ENCODE measurements at places on chromosomes 7 and 10.
A peak's percentile ranks its signal among the peaks of the same experiment; 100 is the strongest.

- peak; percentile 48 for DNase-seq
Measured at GRCh38 chr10:102645388-102645740, 1.1 kb downstream of the TRIM8 start.

DNA sequence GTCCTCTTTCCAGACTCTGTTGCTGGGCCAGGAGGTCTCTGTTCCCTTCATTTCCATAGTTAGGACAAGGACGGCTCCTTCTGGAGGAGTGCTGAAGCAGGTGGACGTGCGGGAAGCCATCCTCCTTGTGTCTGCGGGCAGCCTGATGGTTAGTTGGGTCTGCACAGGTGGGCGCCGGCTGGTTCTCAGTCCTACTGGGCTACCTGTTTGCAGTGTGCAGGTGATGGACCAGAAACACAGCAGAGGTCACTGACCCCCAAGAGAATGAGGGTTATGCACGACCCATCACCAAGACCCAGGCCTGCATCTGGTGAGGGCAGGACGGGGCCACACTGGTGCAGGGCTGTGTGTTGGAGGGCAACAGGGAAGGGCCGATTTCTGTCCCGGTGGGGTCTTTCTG is 7.8 kb downstream of the RARRES2 start:
- DNase-seq = no peak

GRCh38 chr7:68218461-68218860 is 1221.8 kb downstream of the TYW1 start:
- DNase-seq = no peak

GRCh38 chr7:17849504-17849903 is 90.8 kb downstream of the SNX13 start:
- DNase-seq = no peak

DNA sequence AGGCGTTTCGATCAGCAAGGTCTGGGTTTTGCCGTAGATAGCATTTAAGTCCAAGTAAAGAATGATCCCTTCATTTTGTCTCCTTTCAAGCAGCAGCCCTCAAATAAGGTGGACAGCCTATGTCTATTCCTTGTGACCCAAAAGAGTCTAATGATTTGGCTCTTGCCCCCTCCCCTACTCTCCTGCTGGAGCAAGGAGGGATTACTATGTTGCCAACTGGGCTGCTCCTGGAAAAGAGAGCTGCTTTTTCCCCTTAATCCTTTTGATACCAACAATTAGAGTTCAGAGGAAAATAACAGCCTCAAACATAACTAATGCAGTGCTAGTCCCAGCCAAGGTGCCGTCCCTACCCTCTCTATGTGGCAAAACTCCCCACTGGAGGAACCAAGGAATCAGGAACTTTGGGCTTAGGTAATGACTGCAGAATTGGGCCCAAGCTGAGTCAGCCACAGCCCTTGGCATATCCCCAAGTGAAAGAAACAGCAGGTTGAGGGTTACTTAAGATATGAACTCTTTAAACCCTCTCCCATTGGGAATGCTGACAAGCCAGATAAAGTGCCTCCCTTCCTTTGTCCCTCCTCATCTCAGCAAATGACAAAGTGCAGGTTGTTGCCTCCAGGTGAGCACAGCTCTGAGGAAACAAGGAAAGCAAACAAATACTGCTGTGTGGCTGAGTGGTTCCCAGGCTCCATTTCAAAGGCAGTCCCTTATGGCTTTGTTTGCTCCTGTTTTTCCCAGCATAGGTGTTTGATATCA is 643.7 kb downstream of the INHBA start:
- no peak for DNase-seq

- DNase-seq = no peak
Measured at GRCh38 chr10:117442521-117442920, 67.3 kb upstream of the PDZD8 start.

- DNase-seq = no peak
Measured at GRCh38 chr7:20030915-20031362, 186.2 kb downstream of the MACC1 start.

DNA sequence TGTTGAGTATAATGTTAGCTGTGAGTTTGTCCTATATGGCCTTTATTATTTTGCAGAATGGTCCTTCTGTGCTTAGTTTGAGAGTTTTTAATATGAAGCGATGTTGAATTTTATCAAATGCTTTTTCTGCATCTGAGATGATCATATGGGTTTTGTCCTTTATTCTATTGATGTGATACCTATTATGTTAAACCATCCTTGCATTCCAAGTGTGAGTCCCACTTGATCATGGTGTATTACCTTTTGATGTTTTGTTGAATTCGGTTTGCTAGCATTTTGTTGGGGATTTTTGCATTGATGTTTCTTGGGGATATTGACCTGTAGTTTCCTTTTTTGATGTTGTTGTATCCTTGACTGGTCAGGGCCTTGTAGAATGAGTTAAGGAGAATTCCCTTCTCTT is 166.4 kb downstream of the MLLT10 start:
- no peak for DNase-seq

- DNase-seq = no peak
Measured at GRCh38 chr10:14009371-14010100, 321.2 kb downstream of the FRMD4A start.

- no peak for DNase-seq
Measured at GRCh38 chr7:30869794-30870611, 41.6 kb upstream of the AQP1 start.

DNA sequence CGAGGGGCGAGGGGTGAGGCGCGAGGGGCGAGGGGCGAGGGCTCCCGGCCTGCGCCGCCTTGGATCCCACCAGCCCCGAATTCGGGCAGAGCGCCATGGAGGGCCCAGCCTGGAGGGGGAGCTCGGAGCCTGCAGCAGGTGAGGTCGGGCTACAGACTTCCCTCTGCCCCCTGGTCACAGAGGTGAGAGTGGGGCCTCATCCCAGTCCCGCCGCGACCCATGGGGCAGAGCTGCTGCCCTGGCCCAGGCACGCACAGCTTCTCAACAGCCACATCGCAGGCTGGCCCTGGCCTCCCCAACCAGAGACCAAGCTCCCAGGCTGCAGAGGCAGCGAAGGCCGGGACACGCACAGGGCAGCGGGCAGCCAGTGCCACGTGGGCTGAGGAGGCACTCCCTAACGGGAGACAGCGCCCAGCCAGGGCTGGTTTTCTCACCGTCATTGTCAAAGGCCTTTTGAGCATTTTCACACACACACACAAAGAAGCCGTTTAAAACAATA is 191.8 kb downstream of the PTPRN2 start:
- DNase-seq = no peak

- no peak for DNase-seq
Measured at GRCh38 chr10:1860351-1860750, 123.0 kb upstream of the ADARB2 start.

GRCh38 chr10:102782673-102783551 is 39.2 kb downstream of the WBP1L start:
- DNase-seq = no peak

DNA sequence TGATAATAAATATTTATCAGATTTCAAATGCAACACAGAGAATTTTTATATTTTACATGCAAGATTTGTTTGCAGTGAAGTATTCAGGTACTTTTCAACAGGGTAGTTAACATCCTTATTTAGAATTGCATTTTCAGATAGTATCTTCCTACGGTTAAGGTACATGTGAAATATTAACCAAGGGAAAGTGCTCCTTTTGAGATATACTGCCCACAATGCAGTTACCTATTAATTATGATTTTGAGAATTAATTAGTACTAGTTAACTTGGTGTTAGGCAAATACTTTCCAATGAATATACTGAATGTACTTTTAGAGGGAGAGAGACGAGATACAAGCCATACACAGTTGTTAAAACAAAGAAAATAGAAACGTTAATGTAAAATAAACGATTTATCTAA is 206.2 kb upstream of the YAE1 start:
- no peak for DNase-seq

GRCh38 chr7:23418046-23418445 is 52.2 kb downstream of the IGF2BP3 start:
- no peak for DNase-seq

DNA sequence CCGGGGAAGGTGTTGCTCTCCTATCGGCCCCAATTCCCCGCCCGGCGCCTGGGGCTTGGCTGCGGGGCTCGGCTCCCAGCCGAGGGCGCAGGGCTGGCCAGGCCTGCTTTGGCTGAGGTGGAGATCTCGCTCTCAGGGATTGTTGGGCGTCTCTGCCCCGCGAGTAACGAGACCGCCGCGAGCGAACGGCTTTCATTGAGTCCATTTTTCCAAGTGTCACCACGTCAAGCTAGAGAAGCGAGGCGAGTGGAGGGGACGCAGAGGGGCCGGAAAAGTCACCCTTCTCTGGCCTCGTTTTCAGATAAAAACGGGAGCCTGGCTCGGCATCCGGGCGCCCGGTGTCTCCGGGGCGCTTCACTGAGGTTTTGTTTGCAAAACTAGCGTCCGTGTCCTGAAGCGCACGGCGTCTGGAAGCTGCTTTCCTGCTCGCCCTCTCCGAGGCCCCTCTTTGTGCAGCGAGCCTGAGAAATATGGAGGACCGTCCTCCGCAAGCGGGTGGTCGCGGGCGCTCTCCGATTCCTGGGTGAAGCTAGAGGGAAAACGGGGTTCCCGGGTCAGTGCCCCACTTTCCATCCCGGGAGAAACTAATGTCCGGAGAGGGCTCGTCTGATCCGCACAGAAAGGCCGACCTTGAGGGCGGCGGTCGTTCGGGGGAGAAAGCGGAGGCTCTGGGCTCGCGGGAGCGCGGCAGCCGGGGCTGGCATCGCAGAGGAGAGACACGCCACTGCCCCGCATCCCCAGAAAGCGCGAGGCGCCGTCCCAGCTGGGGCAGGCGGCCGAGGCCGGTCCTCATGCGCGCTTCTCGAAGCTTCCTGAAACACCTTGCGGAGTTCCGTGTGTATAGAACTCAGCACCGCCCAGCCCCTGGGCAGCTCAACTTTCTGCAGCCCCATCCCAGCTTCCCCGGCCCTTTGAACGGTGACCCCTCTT is 3.5 kb upstream of the EN2 start:
- no peak for DNase-seq

DNA sequence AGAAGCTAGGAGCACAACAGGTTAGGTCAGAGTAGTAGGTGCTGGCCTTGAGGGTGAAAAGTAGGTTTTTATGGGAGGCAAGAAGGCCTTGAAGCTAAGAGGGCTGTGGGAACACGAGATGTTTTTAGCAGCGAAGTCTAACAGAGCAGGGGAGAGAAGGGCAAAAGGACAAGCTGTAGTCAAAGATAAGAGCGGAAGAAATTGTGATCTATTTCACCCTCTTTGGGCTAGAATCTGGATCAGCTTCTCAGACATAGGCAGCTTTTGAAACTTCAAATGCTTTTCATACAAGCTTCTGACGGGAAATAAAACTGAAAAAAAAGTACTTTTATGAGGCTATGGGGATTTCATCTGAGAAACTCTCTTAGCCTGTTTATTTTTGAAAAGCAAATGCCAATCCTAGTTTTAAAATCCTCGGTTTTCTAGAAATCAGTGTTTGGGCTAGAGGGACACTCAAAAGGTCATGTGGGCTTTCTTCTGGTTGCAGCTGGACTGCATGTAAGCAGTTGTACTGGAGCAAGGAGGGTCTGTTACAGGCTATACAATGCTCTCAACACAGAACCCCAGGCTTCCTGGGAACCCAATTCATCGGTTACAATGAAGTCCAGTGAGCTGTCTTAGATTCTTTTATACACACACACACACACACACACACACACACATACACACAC is 83.6 kb downstream of the RNF216 start:
- DNase-seq = no peak

- no peak for DNase-seq
Measured at GRCh38 chr7:38424750-38425463, 151.5 kb upstream of the TARP start.

DNA sequence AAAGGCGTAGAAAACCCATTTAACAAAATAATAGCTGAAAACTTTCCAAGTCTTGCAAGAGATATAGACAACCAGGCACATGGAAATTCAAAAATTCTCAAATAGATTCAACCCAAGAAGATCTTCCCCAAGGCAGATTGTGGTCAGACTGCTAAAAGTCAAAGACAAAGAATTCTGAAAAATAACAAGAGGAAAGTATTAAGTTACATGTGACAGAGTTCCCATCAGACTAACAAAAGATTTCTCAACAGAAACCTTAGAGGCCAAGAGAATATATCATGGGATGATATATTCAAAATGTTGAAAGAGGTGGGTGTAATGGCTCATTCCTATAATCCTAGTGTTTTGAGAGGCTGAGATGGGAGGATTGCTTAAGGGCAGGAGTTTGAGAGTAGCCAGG is 59.8 kb downstream of the TMEM178B start:
- no peak for DNase-seq

- no peak for DNase-seq
Measured at GRCh38 chr7:126790763-126791162, 462.0 kb downstream of the GRM8 start.

GRCh38 chr10:46297406-46298204 is 10.8 kb downstream of the ANTXRL start:
- no peak for DNase-seq

DNA sequence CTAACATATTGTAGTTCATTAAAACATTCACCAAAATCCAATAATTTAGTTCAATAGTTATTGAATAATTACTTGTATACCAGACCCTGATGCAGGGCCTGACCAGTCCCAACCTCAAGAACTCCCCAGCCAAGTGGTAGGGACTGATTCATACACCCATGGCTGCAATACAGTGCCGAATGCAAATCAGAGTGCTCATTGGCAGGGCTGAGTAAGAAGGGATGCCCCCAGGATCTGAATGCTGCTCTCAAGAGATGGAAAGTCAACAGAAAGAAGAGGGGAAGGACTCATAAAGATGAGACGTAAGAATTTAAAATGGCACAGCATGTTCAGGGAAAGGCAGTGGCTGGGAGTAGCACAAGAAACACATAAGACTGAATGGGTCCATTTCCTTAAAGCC is 29.9 kb downstream of the ZNF438 start:
- no peak for DNase-seq

- DNase-seq = no peak
Measured at GRCh38 chr7:155713384-155713783, 68.9 kb downstream of the RBM33 start.

DNA sequence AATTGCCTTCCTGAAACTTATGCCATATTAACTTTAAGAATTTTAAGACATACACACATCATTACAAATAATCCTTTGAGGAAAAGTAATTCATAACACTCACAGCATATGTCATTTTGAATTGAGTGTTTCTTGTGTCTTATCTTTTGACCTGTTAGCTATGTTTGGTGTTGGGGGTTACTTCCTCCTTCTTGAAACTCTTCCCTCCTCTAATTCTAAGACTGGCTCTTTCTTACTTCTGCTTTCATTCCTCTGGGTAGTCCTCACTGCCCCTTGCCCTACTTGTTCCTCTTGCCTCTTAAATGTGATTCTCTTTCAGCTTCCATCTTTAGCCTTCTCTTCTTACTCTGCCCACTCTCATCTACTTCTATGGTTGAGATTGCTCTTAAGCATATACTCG is 28.3 kb upstream of the PIP4K2A start:
- DNase-seq = no peak

GRCh38 chr10:125084614-125085257 is 75.6 kb downstream of the CTBP2 start:
- no peak for DNase-seq

GRCh38 chr10:3053155-3053554 is 14.2 kb upstream of the PFKP start:
- DNase-seq = no peak

- DNase-seq = no peak
Measured at GRCh38 chr7:18399436-18400235, 95.9 kb upstream of the HDAC9 start.
